ENCODE measurements at places on chromosomes 7 and 10.

DNA sequence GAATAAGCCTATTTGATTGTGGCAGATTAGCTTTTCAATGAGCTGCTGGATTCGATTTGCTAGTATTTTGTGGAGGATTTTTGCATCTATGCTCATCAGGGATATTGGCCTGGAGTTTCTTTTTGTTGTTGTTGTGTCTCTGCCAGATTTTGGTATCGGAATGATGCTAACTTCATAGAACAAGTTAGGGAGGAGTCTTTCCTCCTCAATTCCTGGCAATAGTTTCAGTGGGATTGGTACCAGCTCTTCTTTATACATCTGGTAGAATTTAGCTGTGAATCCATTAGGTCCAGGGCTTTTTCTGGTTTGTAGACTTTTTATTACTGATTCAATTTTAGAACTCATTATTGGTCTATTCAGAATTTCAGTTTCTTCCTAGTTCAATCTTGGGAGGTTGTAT, 43.4 kb upstream of the KLF14 start:
- no peak for DNase-seq

GRCh38 chr10:25934621-25935139, 651 bp downstream of the MYO3A start:
- no peak for DNase-seq

DNA sequence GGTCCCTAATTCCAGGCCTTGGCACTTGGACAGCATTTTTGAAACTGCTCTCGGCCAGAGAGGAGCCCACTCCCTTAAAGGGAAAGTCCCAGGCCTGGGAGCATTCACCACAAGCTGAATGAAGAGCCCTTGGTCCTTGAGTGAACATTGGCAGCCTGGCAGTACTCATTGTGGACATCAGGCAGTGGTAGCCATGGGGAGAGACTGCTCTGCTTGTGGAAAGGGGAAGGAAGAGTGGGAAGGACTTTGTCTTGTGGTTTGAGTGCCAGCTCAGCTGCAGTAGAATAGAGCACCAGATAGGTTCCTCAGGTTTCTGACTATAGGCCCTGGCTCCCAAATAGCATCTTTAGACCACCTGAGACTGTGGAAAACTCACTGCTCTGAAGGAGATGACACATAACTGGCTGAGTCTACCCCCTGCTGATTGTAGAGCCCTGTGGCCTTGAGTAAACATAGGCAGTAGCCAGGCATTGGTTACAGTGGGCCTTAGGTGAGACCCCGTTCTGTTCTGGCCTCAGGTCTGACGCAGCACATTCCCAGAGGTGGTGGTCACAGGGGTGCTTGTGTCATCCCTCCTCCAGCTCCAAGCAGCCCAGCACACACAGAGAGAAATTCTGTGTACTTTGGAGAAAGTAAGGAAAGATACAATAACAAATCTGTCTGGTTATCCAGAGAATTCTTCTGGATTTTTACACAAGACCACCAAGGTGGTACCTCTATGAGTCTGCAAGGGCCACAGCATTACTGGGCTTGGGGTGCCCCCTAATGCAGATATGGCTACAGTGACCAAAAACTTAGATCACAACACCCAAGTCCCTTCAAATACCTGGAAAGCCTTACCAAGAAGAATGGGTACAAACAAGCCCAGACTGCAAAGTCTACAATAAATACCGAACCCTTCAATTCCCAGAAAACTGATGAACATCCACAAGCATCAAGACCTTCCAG, 153.8 kb downstream of the GNAI1 start:
- no peak for DNase-seq

DNA sequence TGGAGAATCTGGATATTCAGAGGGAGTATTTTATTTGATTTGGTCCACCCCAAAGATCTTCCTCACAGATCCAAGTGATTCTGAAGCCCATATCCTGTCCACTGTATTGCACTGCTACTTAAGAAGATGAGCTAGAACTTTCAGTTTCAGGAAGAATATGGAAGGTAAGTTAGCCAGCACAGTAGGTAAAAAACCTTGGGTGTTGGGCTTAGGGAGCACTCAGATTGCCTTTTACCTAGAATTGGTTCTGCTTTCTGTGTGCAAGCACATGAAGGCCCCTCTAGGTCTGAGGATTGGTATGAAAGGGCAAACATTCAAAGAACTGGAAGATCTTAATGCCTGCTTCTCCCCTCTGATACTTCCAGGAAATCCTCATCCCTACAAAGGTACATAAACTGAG, 146.7 kb upstream of the COL1A2 start:
- DNase-seq = no peak

DNA sequence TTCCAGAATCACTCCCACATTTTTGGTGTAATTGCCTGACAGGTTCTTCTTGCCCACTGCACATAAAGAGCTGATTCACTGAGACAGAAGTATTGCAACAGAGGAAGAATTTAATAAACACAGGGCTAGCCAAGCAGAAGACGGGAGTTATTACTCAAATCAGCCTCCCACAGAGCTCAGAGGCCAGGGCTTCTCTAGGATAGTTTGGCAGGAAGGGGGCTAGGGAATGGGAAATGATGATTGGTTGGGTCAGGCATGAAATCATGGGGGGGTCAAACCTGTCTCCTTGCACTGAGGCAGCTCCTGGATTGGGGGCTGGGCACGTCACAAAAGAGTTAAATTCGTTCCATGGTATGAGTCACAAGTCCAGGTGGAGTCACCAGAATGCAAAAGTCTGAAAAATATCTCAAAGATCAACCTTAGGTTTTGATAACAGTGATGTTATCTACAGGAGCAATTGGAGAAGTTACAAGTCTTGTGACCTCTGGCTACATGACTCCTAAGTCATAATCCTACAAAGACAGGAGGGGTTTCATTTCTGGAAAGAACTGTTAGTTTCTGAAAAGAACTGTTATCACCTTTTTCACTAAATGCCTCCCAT, 30.2 kb upstream of the ERCC6 start:
- no peak for DNase-seq

DNA sequence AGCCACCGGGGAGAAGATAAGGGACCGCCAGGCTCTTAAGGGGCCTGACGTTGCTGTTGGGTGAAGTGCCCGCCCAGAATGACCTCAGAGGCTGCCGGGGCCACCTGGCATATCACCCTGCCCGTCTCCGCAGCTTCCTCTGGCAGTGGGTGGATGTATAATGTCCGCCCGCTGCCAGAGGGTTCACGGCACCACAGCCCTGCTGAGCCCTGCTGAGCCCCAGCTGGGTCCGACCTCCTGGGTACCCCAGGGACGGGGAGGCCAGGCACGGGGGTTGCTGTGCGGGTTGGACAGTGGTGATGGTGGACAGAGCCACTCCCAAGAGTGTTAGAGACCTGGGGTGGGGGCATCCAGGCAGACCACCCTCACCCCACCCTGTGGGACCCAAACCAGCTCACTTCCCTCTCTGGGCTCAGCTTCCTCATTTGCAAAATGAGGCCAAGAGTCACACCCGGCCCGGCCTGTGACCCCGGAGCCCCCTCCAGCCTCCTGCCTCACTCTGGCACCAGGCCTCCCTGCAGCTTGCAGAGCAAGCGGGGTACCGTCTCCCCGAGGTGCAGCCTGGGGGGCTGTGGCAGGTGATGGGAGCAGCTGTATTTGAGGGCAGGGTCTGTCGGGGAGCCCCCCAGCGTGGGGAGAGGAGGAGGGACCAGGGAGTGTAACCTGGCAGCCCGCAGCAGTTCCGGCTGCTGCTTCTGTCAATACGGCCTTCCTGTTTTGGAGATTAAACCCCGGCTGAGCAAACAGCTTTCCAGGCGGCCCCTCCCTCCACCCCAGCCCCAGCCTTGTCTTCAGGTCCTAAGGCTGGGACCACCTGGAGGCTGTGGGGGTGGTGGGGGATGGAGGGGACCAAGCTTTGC, 8.4 kb upstream of the LFNG start:
- peak; percentile 52 for DNase-seq

GRCh38 chr10:124378881-124379471, 39.7 kb downstream of the OAT start:
- no peak for DNase-seq

GRCh38 chr7:85725026-85725425, 538.2 kb upstream of the SEMA3D start:
- DNase-seq = no peak

DNA sequence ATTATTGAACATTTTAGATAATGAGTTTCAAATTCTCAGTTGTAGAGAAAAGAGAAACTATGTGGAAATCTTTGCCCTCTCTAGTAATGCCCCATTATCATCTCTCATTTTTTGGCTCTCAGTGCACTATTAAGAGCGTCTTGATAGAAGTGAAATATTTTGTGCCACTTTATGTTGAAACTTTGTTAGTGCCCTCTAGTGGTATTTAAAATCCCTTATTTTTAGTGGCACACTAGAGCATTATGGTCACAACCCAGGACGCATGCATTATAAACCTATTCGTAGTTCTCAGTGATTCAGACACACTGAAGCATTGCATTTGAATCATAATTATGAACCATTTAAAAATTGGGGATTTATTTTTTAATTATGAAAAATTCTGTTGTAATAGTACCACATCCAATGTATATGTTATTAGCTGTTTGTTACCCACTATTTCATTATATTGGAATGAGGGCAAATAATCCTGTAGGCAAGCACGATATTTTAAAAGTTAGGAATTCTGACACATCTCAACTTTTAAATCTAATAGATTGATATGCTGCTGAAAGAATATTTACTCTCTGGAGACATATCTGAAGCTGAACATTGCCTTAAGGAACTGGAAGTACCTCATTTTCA, 21.9 kb downstream of the PDCD4 start:
- DNase-seq = peak; percentile 82

DNA sequence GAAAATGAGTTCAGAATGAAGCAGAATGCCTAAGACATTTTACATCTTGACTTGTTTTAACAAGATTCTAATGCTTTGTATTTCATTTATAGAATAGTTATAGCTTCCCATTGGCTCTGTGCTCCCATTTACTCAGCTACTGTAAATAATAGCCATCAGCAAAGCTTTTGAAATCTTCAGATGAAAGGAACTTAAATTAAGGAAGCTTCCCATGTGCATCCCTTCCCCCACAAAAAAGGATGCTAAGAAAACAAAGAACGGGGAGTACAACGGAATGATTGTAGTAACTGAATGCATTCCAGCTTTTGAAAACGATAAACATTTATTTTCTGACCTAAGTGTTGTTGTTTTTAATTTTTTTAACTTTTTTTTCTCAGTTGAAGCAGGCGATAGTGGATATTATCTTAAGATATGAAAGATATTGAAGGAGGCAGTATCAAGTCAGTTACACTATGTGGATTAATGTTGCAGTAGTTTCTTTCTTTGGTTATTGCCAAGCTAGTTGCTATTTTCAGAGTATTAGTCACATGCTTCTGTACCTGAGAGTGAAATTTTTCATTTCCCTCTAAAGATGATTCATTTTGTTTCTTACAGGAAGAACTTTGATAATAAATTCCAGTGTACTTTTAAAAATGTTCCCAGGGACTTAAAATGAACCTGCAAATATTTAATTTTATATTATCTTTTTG, 129.2 kb downstream of the KCND2 start:
- no peak for DNase-seq

DNA sequence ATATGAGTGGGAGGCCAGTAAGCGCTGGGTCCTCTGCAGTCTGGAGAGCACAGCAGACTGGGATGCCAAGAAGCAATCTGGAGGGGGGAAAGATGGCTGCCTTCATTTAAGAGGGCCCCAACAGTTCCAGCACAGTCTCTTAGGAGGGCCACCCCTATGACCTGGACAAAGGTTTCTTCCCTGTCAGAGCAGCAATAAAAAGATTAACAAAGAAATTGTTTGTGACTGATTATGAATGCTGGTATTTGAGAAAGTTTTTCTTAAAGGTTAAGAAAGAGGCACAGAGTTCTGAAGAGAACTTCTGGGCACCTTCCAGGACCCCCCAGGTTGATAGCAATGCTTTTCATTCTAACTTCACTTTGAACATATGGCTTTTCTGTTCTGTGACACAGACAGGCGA, 52.3 kb downstream of the CYP26A1 start:
- no peak for DNase-seq

- DNase-seq = peak; percentile 32
Observed at GRCh38 chr10:17169803-17170202, 31.7 kb downstream of the TRDMT1 start.

DNA sequence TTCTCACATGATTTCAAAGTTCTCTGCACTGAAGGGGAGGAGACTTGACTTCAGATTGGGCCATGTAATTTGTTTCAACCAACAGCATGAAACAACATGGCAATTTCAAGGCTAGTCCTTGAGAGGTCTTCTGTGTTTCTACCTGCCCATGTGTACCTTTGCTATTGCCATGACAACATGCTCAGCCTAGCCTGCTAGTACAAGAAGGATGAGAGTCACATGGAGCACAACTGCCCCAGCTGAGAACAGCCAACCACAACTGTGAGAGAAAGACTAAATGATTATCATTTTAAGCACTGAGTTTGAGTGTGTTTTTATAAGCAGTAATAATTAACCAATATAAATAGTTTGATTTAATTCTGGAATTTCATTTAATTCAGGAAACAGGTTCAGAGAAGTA, 41.9 kb downstream of the ANKMY2 start:
- no peak for DNase-seq

DNA sequence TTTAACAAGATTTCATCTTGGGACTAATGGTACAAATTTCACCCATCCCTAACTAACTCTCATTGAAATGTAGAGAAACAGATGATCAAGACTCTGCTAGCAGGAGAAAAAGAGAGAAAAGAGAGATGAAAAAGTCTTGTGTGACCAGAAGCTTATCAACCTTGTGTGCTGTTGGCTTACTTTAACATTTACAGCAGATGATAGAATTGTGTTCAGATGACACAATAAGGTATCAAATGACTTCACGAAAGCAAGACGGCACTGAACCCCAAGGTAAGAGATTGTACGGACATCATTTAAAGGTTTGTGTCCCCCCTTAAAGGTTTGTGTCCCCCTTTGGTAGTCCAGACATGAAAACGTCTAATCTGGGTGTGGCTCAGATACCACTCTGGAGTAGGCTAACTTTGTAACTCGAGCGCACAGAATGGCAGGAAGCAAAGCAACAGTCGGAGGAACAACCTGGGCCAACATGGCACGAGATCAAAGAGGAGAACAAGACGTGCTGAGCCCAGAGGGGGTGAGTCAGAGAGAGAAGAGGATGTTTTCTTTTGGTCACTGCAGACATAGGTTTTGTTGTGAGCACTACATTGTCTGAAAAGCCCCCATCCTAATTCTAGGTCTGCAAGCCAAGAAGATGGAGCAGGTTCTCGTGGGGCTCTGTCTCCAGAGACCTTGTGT, 10.4 kb upstream of the LMBR1 start:
- DNase-seq = no peak

GRCh38 chr10:89122433-89123051, 84.6 kb downstream of the CH25H start:
- no peak for DNase-seq

GRCh38 chr10:86744067-86744725, 12.2 kb upstream of the BMPR1A start:
- DNase-seq = no peak

All from hematopoietic multipotent progenitor cell treated with erythropoietin and hydrocortisone succinate and interleukin-3 and kit ligand, for 8 days (in vitro differentiated cells).